ENCODE measurements at places on chromosomes 16 and 17.

DNA sequence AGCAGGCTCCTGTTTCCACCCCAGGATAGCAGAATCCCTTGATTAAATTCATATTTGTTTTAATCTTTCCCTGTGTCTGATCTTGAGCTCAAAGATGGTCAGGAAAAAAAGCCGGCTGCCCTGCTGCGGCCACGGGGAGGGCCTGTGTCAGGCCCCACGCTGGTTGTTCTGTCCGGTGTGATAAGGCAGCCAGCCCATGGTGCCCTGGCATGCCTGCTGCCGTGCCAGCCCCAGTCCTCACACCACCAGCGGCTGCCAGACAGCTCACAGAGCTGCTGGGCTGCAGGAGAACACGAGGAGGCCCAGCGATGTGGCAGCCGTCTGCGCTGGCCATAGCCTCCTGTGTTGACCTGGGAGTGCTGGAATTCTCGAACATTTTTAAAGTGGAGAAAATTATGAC lies 34.7 kb upstream of the BRD7 start:
- DNase-seq = no peak

GRCh38 chr16:86732621-86733295 lies 154.4 kb downstream of the FOXL1 start:
- peak; percentile 64 for DNase-seq

DNA sequence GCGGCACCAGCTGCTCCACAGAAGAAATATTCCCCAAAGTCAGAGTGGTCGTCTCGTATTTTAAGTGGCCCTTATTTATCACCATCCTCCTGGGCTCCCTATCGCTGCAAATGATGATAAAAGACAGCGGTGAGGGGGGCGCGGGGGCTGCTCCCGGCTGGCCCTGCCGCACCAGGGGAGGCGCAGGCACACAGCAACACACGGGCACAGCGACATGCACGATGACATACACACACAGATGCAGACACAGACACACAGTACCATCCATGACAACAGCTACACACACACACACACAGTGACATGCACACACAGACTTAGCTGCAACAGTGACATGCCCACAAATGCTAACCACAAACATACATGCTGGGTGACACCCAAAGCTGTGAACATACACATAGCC lies 52.5 kb downstream of the MRM1 start:
- no peak for DNase-seq

GRCh38 chr16:16960785-16961184 lies 510.0 kb downstream of the XYLT1 start:
- no peak for DNase-seq

- no peak for DNase-seq
Observed at GRCh38 chr17:65121916-65122806, 15.0 kb upstream of the RGS9 start.

- DNase-seq = no peak
Observed at GRCh38 chr17:82548681-82549303, 29.3 kb downstream of the FOXK2 start.

DNA sequence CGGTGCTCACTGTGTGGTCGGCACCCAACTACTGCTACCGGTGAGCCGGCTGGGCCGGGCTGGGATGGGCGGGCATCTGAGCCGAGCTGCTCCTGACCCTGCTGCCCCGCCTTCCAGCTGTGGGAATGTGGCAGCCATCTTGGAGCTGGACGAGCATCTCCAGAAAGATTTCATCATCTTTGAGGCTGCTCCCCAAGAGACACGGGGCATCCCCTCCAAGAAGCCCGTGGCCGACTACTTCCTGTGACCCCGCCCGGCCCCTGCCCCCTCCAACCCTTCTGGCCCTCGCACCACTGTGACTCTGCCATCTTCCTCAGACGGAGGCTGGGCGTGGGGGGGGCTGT lies 6.9 kb downstream of the TBX6 start:
- no peak for DNase-seq

GRCh38 chr17:50199803-50200456 lies 1.5 kb downstream of the COL1A1 start:
- peak; percentile 93 for DNase-seq

DNA sequence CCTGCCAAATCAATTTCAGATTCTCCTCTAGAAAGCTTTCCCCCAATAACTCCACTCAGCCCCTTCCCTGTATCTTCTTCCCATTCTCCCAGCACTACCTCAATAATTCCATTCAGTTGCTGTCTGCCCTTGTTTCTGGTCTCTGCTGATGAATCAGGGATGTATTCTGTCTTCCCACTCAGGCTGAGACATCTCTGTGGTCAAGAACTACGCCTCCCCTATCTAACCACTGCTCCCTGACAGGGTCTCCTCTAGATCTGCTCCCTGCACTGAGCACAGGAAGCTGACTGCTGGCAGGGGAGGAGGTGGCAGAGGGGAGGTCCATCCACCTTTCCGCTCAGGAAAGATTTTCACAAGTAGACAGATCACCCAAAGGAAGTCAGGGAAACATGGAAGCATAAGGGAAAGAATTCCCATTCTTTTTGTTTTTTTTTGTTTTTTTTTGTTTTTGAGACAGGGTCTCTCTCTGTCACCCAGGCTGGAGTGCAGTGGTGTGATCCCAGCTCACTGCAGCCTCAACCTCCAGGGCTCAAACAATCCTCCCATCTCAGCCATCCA lies 16.9 kb upstream of the SP2 start:
- DNase-seq = peak; percentile 73

- no peak for DNase-seq
Observed at GRCh38 chr17:48125829-48126531, 18.4 kb downstream of the SNX11 start.

Data from fibroblast of upper back skin (primary cell).